ENCODE measurements at places on chromosomes 3 and 15.

DNA sequence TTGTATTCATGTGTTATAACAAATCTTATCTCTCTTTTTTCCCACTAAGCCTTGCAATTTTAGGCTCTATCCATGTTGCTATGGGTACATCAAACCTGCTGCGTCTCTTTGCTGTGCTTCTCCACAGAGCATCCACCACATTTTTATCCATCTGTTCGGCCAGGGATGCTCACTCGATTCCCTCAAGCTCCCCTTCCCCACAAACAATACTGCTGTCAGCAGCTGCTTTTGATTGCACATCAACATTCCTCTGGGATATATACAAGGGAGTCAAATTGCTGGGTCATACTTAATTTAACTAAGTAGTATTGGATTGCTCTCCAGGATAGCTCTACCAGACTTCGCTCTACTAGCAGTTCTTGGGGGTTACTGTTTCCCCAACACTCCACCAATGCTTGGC lies 36.8 kb downstream of the TMEM108 start:
- no peak for DNase-seq

DNA sequence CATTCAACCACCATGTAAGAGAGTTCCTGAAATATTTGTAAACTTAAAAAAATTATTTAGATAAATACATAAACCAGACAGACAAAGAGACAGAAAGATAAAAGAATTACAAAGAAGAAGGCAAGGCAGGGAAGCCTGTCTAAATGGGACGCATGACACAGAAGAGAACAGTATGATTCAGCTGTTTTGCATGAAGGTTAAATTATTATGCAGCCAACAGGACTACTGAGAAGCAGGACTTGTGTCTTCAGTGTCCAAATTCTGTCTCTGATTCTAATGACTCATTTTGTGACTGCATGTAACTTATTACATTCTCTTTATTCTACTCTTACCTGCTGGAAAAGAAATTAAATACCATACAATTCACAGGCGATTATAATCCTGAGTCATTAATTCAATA lies 340.4 kb upstream of the KCNMB2 start:
- peak; percentile 33 for DNase-seq

- DNase-seq: no peak
These were observed 69.5 kb upstream of the KCNAB1 start for GRCh38 chr3:156050918-156051317.

DNA sequence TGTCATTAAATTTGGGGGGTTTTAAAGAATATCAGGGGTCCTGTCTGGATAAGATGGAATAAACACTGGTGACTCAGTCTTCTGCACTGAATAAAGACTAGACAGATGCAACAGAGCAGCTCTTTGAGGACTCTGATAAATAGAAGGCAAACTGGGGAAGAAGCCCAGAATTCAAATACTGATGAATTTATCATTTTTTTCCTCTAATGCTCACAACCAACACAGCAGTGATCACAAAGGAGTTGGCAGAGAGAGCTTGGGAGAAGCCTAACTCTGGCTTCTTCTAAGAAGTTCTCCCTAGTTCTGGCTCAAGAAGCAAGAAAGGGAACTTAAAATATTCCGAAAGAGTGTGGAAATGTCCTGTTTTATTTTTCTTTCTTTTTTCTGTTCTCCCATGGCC lies 597.8 kb downstream of the FGF12 start:
- DNase-seq: no peak

DNA sequence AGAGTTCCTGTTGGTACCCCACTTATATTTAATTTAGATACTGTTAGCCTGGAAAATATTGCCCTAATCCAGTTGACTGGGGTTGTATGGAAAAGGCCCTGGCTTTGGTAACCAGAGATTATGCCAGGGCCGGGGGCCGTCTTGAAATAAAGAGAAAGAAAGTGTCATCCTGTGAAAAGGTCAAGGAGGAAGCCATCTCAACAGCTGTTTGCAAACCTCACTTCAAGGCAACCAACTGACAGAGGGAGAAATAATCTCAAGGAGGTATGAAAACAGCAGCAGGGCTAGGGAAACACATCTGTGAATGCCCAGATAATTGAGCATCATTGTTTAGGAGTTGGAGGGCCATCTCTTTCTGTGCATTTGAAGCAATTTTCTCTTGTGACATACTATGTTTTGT lies 190.8 kb downstream of the SUCLG2 start:
- DNase-seq: no peak

- no peak for DNase-seq
These were observed 84.0 kb upstream of the OSBPL11 start for GRCh38 chr3:125679258-125679657.

- DNase-seq: no peak
These were observed 113.1 kb downstream of the ARNT2 start for GRCh38 chr15:80517290-80517689.

GRCh38 chr3:56787784-56788256 lies 13.9 kb downstream of the ARHGEF3 start:
- DNase-seq: no peak

- DNase-seq: no peak
These were observed 28.5 kb upstream of the CMSS1 start for GRCh38 chr3:99789011-99789721.

GRCh38 chr3:194973366-194974000 lies 287.8 kb downstream of the FAM43A start:
- DNase-seq: no peak

DNA sequence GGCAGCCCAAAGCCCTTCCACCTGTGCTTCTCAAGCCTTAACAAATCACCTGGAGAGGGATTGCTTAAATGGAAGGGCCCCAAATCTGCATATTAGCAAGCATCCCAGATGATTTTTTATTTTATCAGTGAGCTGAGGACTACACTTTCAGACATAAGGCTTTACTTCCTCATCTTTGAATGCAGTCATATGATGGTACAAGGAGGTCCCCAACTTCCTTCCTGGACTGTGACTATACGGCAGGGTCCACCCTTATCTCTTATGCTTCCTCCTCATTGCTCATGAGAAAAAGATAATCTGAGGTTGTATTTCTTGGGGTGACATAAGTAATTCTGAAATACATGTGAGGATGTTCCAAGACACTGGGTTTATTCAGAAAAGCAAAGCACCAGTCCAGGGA lies 13.7 kb upstream of the HEG1 start:
- no peak for DNase-seq

DNA sequence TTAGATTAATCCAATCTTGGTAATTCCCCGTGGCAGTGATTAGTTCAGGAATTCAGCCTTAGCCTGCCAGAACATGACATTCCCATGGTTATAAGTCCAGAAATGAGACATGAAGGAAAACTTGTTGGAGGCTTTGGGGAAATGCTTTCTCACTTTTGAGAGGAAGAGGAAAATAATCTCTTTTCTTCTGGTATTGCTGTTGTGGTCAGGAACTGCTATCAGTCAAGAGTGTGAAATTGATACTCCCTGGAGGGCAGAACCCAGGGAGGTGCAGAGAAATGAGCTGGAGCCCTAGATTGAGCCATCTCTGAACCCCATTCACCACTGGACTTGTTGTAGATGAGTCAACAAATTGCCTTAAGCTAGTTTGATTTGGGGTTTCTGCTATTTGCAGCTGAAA lies 38.6 kb upstream of the APH1B start:
- no peak for DNase-seq

DNA sequence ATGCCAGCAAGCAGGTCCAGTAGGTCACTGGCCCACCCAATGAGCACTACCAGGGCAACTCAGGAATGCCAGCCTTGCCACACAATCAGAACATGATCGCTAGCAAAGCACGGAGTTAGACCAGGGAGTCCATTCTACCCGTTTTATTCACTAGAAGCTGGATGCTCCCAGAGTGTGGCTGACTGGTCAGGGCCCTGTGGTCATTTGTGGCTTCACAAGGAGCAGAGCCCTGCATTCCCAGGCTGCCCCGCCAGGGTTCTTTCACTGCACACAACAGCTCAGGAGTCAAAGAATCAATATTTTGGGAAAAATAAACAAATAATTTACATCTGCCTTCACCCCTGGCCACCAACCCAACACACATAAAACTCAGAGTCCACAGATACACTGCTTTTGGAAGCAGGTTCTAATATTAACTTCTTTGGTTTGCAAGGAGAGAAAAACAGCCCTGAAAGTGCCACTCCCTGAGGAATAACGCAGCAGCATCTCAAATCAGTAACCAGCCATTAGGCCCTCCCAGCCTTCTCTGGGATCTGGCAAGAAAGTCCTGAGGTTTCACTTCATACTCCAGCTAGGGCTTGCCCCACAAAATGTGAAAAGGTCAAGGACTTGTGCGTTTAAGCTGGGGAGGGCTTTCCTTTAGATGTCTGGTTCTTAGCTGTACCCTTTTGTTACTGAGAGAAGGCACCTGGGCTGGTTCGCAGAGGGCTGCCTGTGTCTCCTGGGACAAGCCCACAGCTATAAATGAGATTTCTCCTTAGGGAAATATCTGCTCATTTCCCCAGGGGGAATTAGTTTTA lies 16.0 kb downstream of the SIAH2 start:
- DNase-seq: no peak

DNA sequence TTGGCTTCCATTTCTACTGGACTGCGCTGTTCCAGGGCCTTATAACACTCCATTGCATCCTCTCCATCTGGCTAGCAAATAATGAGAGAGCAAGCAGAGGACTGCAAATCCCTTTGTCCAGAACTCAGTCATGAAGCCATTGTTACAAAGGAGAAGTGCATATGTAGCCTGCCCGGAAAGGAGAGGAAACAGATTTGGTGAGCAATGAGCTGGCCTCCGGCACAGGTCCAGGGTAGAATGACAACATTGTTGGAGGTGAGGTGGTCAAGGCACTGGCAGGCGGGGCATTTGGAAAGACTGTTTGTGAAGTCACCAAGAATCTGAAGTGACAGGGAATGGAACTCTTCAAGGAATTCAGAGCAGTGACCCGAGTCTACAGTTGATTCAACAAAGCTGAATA lies 25.0 kb upstream of the ATP1B3 start:
- no peak for DNase-seq

DNA sequence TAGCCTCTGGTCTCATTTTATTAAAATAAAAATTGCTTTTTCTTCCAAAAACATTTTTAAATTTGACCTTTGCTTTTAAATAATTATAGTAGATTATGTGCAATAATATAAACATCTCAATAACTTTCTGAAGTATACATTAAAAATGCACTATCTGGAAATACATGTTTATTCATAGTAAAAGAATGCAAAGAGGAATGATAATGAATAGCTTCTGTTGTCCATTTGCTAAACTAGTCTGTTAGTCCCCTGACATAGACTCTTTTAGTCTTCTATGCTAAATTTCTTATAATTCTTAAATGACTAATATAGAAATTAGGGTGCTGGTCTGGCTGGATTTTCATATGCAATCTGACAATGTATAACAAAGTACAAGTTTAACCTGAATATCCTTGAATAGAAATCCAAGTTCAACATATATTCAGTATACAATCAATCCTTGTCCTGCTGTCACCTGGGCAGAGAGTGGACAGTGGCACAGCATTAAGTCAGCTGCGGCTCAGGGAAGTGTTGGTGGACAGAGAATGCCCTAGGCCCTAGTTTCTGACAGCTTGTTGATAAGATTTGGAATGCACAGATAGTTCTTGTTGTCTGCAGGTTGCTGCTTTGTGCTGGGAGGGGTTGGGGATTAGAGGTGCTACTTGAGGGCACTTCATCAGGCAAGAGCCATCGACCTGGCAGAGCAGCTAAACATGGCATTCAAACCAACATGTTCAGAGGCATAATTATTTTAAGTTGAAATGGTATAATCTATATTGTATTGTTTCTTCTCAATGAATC lies 161.7 kb downstream of the MBNL1 start:
- DNase-seq: no peak

GRCh38 chr3:185460309-185460708 lies 38.5 kb downstream of the TMEM41A start:
- DNase-seq: no peak

DNA sequence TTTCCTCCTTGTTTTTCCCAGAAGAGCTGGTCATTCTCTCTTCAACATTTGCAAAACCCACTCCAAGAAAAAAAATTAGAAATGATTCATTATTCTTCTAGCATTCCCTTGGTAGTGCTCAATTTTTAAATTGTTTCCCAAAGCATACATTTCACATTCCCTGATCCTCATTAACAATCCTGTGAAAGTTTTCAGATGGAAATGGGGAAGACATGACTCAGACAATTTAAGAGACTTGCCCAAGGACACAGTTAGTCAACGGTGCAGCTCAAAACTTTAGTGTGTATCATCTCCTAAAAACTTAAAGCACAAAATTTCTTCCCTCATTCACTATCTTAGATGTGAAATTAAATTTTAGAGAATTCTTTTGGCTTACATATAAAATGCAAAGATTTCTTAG lies 17.1 kb upstream of the ABI3BP start:
- peak; percentile 89 for DNase-seq

DNA sequence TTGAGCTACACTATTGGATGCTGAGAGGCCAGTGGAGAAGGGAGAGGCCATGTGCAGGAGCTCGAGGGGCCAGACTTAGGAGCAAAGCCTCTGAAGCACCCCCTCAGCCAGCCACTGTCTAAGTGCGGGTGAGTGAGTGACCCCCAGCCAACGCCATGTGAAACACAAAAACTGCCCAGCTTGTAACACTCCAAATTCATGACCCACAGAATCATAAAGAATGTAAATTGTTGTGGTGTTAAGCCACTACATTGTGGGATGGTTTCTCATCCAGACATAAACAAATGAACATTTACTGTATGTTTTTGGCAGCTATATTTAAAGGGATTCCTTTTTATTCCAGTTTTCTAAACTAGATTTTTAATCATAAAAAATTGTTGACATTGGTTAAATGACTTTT lies 27.2 kb upstream of the TMEM158 start:
- no peak for DNase-seq

DNA sequence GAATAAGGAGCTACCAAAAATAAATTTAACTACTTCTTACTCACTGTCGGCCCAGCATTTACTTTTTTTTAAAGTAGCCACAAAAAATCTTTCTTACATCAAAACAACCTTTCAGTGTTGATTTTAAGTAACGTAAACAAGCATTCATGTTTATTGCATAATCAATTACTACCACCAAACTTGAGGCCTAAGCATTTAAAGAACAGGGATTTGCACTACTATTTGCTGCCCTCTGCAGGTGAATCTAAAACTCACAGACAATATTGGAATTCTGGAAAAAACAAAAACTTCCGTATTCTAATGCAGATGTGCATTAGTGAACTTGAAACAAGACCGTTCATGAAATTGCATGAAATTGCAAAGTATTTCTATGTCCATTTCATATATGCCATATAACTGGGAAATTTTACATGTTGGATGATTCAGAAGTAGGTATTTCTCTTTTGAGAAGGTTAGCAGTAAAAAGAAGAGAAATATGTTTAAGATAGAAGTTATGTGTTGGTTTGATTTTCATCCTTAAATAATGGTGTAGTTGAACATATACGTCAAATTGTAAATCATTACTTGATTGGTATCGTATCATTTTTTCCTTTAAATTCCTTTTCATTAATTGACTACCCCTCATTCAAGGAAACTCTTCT lies 55.6 kb downstream of the CGGBP1 start:
- peak; percentile 8 for DNase-seq

- no peak for DNase-seq
These were observed 16.0 kb downstream of the DNAJC19 start for GRCh38 chr3:180973543-180973942.

DNA sequence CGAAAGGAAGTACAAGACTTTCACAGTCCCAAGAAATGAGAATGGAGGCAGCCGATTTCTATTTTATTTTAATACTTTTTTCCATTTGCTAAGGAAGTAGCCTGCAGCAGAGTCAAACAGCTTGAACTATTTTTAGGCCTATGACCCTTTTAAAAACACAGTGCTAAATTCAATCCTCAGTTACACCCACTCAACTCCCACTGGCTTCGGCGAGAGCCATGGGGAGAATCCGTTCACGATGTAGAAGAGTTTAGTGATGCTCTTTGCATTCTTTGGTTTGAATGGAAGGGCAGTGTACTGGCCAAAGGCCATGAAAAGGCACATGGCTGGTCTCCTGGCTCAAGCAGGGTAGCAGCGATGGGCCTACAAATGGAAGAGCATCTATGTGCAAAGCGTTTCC lies 343.5 kb downstream of the FOXP1 start:
- DNase-seq: no peak

Data from BJ (cell line).